Stimulated activated CD4-positive, alpha-beta T cell treated with anti-CD3 and anti-CD28 coated beads, Interleukin-1b, Interleukin-23, amount 100 ng/mL, for 1 hour (primary cell): ENCODE measurements at places on chromosomes 13 and 19.

- DNase-seq: no peak
These were observed 15.6 kb upstream of the NANOS3 start for GRCh38 chr19:13861392-13861713.

DNA sequence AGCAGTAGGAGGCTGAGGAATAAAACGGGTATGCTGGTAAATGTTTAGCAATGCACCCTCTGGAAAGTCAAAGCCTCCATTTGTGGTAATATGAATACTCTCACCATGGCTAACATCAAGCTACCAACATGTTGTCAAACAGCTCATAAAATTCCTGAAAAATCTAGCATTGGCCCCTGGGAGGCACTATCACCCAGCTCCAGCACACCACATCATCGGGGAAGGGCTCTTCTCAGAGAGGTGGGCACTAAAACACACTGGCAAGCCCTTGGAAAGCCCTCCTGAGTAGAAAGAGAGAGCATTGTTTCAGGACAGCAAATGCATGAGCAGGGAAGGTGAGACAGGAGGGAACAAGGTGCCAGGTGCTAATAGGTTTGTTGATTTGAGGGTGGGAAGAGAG, 53.9 kb upstream of the FLT1 start:
- DNase-seq: no peak

- no peak for DNase-seq
These were observed 673.1 kb downstream of the DIAPH3 start for GRCh38 chr13:59490651-59491050.

DNA sequence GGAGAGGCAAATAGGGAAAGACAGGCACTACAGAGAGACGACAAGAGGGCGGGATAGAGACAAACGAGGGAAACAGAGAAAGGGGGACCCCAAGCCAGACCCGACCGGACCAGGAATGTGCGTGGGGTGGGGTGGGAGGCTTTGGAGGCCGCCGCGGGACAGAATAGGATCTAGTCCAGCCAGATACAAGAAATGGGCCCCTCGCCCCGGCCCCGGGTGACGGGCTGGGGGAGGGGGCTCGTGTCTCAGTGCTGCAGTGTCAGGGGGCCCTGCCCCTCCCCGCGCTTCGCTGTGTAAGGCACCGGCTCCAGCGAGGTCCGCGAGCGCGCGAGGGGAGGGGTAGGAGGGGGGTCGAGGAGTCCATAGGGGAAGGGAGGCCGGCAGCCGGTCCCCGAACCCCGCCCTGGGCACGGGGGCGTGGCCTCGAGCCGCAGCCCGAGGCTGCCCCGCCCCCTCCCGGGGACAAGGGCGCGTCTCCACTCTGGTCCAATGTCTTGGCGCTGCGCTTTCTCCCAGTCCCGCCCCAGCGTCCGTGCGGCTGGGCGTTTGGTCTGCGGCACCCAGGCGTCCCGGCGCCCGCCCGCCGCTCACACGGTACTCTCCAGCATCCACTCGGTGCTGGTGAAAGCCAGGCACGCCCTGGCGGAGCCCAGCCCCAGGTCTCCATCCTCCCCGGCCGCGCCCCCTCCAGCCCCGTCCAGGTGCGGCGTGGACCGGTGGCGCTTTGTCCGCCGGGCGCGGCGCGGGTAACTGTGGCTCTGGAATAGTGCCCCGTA, 11.0 kb downstream of the IFNL1 start:
- DNase-seq: no peak

DNA sequence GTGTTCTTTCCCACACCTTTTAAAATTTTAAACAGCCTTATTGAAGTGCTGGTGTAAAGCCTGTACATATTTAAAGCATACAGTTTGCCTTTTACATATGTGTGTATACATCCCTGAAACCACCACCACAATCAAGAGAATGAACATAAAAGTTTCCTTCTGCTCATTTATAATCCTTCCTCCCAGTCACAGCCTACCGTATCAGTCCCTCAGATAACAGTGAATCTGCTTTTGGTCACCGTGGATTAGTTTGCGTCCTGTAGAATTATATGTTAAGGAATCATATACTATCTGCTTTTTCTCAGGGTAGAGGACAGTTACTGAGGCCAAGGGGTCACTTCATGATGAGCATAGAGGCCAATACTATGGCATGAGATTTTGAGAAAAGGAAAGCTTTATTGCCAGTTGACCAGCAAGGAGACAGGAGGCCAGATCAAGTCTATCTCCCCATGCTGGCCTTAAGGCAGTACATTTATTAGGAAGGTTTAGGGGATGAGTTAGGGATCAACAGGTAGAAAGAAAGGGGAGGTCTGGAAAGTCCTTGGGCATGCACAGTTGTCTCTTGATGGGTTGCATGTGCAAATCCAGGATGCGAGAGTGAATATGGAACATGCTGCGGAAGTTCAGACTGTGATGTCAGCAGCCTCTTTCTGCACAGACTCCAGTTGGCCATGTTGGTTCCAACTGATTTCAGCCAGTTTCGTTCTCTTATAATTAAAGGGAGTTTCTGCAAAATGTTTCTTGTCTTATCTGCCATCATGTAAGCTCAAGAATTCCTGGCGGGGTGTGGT, 36.3 kb upstream of the LSM14A start:
- no peak for DNase-seq

DNA sequence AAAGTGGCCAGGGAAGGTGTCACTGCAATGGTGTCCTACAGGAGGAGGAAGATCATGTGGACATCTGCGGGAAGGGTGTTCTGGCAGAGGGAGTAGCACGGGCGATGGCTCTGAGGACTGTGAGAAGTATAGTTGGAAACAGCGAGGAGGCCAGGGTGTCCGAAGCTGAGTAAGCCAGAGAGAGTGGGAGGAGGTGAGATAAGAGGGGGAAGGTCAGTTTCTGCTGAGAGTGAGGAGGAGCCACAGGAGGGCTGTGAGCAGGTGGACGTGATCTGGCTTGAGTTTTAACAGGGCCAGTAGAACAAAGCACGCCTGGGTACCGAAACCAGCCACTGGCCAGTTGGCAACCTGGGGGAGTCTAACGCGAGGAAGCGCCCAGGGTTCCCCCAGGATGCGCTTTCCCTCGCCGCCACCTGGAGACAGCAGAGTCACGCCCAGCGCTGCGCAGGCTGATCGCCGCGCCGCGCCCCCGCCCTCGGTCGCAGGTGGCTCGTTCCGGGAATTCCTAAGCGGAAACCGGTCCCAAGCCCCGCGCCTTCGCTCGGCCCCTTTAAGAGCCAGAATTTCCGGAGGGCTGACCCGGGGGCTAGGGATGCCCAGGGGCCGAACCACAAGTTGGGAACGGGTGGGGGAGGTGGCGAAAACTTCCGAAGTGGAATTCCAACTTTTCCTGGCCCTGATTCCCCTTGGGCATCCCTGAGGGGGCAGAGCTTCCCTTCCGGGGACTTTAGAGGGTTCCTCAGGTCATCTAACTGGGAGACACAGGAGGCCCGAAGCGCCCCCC, 1.1 kb upstream of the LSR start:
- DNase-seq: no peak

DNA sequence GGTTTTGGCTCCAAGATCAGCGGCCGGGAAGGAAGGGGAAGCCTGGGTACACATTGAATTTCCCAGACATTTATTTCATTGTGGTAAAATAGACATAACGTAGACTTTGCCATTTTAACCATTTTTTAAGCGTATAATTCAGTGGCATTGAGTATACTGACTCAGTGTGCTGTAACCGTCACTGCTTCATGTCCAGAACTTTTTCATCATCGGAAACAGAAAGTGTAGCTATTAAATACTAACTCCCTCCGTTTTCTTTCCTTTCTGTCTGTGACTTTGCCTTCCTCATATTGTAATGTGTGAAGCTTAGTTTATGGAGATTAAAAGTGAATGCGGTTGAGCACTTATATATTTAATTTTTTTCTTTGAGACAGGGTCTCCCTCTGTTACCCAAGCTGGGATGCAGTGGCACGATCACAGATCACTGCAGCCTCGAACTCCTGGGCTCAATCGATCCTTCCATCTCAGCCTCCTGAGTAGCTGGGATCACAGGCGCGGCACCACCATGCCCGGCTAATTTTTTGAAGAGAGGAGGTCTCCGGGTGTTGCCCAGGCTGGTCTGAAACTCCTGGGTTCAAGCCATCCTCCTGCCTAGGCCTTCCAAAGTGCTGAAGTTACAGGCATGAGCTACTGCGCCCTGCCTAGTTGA, 1.4 kb downstream of the HNRNPM start:
- DNase-seq: no peak
